Stimulated activated CD8-positive, alpha-beta memory T cell treated with anti-CD3 and anti-CD28 coated beads, Interleukin-12 subunit alpha, Interleukin-12 subunit beta, amount 100 ng/mL, for 1 hour (primary cell): ENCODE measurements at places on chromosomes 4 and X.

DNA sequence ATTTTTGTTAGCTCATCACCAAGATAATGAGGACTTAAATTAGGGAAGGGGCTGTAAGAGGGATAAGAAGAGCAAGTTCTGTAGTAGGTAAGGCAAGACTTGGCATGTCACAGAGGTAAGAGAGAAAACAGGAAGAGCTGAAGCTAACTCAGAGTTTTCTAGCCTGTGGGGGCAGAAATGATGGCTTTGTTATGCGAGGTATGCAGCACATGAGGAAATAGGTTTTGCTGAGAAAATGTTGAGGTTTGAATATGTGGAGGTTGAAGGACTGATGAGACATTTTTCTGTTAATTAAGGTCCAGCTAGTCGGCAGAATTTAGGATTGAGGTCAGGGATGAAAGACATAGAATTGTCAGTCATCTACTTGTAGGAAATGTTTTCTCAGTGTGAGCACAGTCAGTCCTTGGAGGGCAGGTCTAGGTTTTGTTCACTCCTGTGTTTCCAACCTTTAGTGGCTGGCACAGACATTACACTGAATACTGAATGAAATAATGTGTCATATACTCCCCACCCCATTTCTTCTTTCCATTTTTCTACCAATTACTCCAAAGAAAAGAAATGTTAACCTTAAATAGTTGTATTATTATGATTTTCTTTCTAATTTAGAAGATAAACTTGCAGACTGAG, 154.0 kb upstream of the AADAT start:
- DNase-seq, result no peak

DNA sequence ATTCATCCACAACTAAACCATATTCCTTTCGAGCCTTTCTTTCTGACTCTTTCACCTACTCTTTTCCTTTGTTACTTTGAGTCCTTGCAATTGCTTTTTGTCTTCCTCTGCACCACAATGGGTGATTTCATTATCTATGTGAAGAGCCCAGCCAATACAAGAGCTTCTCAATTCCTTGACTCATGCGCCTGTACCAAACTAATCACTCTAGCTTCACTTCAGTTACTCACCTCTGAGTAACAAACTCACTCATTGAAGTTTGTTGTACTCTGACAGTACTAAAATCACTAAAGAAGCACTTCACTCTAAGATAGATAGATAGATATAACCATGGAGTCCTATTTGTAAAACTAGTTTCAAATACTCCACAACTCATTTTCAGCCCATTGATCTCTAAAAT, 191.7 kb upstream of the EPHA5 start:
- no peak for DNase-seq

DNA sequence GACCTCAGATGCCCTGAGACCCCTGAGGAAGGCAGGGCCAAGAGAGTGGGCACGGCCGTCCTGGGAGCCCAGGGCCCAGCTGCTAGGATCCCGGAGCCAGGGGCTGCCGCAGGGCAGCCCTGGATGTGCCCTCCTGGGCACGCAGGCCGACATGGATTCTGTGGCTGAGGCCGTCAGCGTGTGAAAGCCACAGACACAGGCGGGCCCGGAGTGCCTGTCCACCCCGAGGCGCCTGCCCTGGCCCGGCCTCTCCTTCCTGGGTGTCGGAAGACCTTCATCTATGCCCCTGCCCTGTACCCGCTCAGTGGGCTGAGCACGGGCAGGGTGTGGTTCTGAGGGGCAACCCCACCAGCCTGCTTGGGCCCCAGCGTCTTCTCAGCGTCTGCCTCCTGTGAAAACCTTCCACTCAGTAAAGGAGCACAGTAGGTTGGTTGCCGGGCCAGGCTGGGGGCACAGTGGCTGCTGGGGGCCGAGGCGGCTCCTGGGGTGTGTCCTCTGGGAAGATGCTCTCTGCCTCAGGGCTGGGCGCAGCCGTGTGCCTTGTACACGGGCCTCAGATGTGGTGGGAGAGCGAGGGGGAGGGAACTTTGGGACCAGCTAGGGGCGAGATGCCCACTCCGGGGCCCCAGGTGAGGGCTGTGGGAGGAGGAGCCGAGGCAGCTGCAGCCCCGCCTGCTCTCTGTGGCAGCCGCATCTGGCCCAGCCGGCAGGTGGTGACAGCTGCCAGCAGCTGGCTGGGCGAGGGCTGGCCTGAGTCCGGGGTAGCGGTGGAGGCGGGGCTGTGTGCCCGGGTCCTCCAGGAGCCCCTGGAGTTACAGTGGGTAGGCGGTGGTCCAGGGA, 20.8 kb downstream of the FGFRL1 start:
- DNase-seq, result no peak

GRCh38 chr4:182425302-182425701, 182.1 kb downstream of the TENM3 start:
- DNase-seq, result no peak

GRCh38 chrX:17812763-17813162, 48.3 kb downstream of the RAI2 start:
- DNase-seq, result no peak
